EH (cell line): ENCODE measurements at places on chromosomes 12 and 14.

DNA sequence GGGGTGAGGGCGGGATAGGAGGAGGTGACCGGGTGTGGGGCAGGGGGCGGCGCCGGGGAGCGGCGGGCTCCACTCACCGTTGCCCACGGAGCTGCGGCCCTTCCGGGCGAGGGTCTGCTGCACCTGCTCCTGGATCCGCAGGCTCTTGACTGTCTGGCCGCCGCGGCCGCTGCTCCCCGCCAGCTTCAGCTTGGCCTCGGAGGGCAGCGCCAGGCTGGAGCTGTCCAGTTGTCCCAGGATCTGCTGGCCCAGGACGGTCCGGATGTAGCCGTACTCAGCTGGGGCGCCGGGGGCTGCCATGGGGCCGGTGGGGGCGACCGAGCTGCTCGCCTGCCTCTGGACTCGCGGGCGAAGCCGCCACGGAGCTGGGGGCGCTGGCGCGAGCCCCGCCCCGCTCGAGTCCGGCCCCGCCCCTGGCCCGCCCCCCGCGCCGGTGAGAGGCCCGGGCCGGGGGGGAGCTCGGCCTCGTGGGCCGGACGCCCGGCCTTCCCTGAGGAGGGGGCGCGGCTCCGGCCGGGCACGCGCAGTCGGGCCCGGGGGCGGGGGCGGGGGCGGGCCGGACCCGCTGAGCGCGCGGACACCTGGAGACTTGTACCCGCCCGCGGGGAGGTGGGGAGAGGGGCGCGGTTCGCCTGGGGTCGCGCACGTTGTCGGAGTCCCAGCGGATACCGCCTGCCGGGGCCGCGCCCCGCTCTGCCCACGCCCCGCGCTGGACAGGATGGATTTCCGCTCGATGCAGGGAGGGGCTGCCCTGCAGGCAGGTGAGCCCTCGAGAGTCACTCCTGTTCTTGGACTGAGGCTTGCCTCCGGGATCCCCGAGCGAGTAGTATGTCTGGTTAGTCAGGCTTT lies at the start of gene PKP2:
Gene PKP2, minus strand, starts transcription at position 346 of the 849 bp plus-strand sequence. Its CDS starts 46 bp downstream, at position 300.
- no peak for DNase-seq

- peak; percentile 56 for DNase-seq
Measured at GRCh38 chr12:85872497-85873091, 1.5 kb upstream of the NTS start.

GRCh38 chr12:19683178-19683927 lies 244.1 kb downstream of the AEBP2 start:
- DNase-seq = peak; percentile 91

DNA sequence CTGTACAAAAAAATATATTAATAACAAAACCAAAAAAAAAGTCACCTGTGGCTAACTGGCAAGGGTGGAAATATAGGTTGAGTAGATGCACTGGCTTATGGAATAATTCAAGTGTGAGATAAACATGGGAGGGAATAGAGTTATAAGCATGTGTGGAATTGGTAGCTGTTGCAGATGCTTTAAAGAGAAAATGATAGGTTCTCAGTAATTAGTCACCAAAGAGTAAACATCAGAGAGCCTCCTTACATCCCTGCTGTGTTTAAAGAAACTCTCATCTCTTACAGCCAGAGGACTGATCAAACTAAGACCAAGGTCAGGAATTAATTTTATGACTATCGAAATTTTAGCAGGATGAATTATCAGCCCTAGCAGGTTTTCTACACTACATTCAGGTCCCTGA lies 70.5 kb downstream of the EGLN3 start:
- DNase-seq = no peak

- no peak for DNase-seq
Measured at GRCh38 chr12:104721936-104722335, 236.2 kb downstream of the SLC41A2 start.

GRCh38 chr12:120364487-120364886 lies 4.5 kb downstream of the MSI1 start:
- DNase-seq = no peak
